ENCODE measurements at places on chromosomes 1 and 21.

DNA sequence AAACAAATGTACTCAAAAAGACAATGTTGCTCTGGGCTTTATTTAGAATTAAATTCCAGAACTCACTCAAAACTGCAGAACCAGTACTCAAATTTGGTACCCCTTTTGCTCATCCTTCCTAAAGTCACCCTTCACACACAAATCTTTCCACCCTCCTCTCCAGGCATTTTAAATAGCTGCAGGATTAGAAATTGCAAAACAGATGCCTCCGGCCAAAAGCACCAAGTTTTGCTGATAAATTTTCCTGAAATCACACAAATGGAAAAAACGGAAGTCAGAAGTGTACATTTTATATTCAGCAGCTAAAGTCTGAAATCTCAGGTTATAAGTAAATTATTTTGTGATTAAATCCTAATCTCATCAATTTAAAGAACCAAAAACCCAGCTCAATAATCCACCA lies 147.0 kb downstream of the NRIP1 start:
- DNase-seq, result no peak

DNA sequence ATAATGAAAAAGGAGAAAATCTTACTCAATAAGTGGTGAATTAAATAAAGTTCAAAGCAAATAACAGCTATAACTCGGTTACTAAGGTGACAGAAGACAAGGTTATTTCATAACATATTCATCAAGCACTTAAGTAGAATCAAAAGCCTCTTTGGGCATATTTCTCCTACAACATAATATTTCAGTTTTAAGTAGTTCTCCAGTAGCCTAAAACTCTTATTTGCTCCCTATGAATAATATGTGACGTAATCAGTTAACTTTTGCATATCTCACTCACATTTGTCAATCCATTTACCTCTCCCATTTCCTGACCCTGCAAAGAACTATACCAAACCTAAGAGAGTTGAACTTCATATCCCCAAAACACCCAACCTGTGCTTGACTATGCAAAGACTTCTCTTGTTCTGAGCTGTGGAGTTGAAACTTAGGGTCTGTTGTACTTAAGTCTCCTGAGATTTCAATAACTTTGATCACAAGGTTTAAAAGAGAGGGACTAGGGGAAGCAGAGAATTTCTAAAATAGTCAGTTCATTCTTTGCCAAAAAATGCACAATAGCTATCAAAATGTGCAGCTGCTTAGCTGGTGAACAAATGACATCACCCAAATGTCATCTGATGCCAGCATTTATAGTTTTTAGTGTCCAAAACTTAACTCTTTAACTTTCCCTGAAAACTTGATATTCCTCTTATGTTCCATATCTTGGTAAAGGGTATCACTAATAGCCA lies 37.2 kb downstream of the TTLL7 start:
- DNase-seq, result no peak

GRCh38 chr1:147560765-147561471 lies 19.6 kb downstream of the BCL9 start:
- no peak for DNase-seq

DNA sequence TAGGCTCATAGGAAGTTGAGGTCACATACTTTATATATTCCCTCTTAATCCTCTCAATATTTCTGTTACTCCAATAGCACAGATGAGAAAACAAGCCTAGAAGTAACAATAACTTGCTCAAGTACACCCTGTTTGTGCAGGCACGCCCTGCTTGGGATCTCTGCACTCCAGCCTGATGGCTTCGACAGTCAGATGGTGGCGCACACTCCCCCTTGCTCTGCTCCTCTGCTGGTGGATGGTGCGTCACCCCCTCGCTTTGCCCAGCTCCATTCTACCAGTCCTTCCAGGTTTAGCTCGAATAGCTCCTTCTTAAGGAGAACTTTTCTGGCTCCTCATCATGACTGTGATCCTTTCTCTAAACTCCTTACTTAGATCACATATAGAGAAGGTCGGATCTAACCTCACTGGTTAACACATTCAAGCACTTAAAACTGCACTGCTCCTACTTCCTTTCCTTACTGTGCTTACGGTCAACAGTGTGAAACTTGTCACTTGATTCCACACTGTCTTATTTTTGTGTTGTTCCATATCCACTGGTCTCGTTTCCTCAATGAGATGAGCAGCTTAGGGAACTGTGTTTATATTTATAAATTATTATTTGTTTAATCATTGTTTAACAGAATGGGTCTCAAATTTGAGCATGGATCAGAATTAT lies 3.0 kb downstream of the TSPAN2 start:
- DNase-seq, result no peak

DNA sequence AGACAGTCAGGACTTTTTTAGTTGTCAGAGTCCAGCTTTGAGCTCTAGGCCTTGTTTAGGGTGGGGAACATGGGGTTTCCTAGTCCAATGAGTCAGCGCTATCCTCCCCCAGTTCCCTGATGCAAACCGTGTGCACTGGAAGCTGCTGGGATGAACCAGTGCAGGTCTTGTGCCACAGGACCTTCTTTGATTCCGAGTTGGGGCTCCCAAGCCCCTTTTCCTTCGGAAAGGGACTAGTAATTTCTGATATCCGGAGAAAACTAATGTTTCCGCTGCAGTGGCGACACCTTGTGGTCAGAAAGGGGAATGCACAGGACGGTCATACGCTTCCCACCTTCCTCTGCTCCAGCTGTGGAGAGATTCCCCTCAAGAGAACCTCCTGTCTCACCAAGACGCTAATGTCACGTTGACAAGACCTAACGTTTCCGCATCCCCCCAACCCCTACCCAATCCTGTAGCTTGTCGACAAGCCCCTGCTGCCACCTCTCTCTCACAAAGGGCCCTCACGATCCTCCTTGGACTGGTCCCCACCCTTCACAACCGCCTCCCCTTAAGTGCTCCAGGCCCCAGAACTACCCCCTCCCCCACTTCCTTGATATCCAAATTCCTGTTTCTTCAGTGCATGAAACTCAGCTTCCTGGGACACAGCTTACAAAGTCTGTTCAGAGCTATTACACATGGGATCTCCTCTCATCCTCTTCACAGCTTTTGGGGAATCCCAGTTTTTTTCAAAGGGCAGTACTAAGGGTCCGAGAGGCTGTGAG lies 30.9 kb downstream of the GPA33 start:
- DNase-seq, result peak; percentile 63

- peak; percentile 36 for DNase-seq
Measured at GRCh38 chr1:203702130-203702577, 62.8 kb upstream of the LAX1 start.

Data from AG08396 (cell line).